ENCODE measurements at places on chromosomes 16 and 17. TPM values are rescaled to one million over a fixed set of nuclear protein-coding genes. Genes with fewer than 3 reads are reported as not detected.

Gene CHST5
- 2.7 TPM for polyA plus RNA-seq

Gene ZNF785
- polyA plus RNA-seq = 44.1 TPM

Gene COX10
- 7.2 TPM for polyA plus RNA-seq

Gene LCMT1
- 45.5 TPM for polyA plus RNA-seq

Gene SRL
- polyA plus RNA-seq = not detected

Gene RNF112
- polyA plus RNA-seq = 33.3 TPM

Gene FBXW10
- polyA plus RNA-seq = 0.56 TPM

Gene MYL11
- not detected for polyA plus RNA-seq

Gene ZC3H18
- polyA plus RNA-seq = 12.8 TPM

Gene GP1BA
- polyA plus RNA-seq = not detected

Gene RGS9
- polyA plus RNA-seq = 8.0 TPM

Gene C1QBP
- 247 TPM for polyA plus RNA-seq

Gene RASL10B
- polyA plus RNA-seq = 10.7 TPM

Gene ELMO3
- polyA plus RNA-seq = 2.2 TPM

Gene DRG2
- polyA plus RNA-seq = 51.2 TPM

Gene CNTD1
- 1.2 TPM for polyA plus RNA-seq

Gene ATXN2L
- polyA plus RNA-seq = 38.3 TPM

Gene NACA2
- polyA plus RNA-seq = not detected

Gene ADAMTS18
- 0.68 TPM for polyA plus RNA-seq

Gene TBC1D3B
- 9.8 TPM for polyA plus RNA-seq

Gene CA10
- 6.2 TPM for polyA plus RNA-seq

Gene TMEM235
- polyA plus RNA-seq = not detected

Gene RAPGEFL1
- 15.5 TPM for polyA plus RNA-seq

Gene G6PC1
- not detected for polyA plus RNA-seq

Gene TAF15
- polyA plus RNA-seq = 45.8 TPM

Gene FBXO39
- not detected for polyA plus RNA-seq

Gene KRT15
- not detected for polyA plus RNA-seq

Gene DLX3
- not detected for polyA plus RNA-seq

Gene MYH1
- polyA plus RNA-seq = not detected

Gene CTCF
- 42.8 TPM for polyA plus RNA-seq

Measured in neural cell (in vitro differentiated cells).